ENCODE measurements at places on chromosomes 12 and 14.

- DNase-seq, result no peak
These were observed 119.0 kb upstream of the CPSF6 start for GRCh38 chr12:69120354-69120753.

DNA sequence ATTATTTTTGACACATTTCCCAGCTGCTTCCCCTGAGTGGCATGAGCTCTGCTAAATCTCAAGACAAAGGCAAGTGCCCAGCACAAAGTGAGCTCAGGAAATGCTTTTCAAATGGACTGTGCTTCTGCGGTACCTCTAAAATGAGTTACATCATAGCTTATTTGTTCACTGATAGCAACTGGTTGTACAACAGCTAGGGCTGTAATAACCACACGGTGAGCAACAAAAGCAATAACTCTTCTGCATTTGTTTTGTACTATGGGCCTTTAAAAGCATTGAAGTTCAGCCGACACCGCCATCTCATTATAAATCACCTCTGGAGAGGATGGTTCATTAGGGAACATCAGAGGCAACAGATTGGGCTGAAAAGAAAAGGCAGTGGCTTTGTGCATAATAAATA is 475.0 kb downstream of the GLT1D1 start:
- no peak for DNase-seq

DNA sequence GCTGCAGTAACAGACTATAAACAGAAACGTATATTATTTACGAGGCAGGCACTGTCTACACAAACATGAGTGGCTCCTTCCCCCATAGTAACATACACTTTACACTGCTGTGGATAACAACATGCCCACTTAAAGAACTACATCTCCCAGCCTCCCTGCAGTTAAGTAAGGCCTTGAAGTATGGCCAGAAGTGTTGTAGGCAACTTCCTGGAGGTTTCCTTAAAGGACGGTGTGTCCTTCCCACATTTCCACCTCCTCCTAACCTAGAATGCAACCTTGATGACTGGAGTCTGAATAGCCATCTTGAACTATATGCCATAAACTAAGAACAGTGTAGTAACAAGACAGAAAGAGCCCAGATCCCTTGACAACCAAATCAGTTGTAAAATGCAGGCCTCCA is 20.3 kb downstream of the MED13L start:
- no peak for DNase-seq

- no peak for DNase-seq
These were observed 114.5 kb downstream of the HMGA2 start for GRCh38 chr12:65938807-65939206.

GRCh38 chr14:92103363-92103989 is 2.9 kb downstream of the ATXN3 start:
- no peak for DNase-seq
